ENCODE measurements at places on chromosomes 7 and 10.
A peak's percentile ranks its signal among the peaks of the same experiment; 100 is the strongest.

DNA sequence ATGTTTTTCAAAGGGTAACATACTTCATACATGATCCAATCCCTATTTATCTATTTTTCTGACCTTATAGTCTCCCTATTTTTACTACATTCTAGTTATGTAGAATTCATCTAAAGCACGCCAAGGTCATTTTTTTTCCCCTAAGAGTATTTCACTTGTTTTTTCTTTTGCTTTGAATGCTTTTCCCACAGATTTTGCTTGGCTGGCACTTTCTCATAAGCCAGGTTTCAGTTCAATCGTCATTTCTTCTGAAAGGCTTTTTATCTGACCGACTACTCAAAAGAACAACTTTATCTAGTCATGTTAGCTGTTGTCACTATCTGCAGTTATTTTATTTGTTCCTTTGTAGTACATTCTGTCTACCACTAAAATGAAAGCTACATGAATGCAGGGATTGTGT is 1274.6 kb downstream of the REEP3 start:
- no peak for DNase-seq

DNA sequence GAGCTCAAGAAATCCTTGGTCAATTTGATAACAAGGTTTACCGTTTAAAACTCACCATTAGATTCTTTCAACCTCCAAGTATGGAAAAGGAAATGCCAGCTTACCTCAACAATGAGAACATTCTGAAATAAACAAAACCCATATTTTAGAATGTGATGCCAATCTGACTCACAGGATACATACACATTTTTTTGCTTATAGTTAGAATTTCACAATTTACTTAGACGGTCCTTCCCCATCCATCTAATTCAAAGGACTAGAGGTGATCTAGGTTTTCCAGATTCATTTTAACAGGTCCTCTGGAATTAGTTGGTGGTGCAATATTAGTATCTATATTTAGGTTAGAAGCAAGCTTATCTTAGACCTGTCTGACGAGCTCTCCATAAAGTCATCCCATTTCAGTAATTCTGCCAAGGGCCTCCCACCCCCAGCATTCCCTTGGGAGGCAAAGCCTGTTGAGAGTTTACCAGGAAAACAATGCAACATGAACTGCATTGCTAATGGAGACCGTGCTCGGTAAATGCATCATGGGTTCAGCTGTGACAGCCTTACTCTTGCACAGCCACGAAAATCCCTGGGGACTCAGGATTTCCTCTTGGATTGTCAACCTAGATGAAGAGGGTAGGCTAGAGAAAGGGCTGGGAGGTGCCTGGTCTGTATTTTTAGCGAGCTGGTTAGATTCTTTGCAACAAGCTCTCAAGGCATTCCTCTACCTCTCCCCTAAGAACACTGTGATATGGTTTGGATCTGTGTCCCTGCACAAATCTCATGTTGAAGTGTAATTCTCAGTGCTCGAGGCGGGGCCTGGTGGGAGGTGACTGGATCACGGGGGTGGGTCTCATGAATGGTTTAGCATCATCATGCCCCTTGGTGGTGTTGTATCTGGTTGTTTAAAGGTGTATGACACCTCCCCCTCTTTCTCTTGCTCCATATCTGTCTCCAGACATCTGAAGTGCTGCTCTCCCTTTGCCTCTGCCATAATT is 93.8 kb downstream of the PRTFDC1 start:
- no peak for DNase-seq

GRCh38 chr7:43394441-43395130 is 188.3 kb upstream of the STK17A start:
- no peak for DNase-seq

GRCh38 chr7:77799078-77799964 is 748 bp downstream of the PHTF2 start:
- peak; percentile 3 for DNase-seq

GRCh38 chr7:55121249-55121648 is 102.4 kb downstream of the EGFR start:
- DNase-seq: no peak

DNA sequence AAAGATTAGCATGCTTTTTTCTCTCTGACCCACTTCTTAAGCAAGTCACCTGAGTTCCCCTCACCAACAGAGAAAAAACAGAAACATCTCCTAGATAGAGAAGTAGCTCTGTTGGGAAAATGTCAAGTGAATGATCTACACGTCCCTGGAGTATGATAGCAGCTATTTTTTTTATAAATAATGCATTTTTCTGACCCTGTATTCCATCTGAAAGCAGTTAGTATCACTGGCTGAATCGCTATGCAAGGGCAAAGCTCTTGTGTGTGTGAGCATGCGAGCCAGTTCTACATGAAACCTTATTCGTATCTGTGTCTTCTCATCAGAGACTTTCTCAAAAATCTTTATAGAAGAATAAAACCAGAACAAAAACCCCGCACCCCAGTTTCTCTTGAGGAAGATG is 8.2 kb downstream of the ANKMY2 start:
- no peak for DNase-seq

DNA sequence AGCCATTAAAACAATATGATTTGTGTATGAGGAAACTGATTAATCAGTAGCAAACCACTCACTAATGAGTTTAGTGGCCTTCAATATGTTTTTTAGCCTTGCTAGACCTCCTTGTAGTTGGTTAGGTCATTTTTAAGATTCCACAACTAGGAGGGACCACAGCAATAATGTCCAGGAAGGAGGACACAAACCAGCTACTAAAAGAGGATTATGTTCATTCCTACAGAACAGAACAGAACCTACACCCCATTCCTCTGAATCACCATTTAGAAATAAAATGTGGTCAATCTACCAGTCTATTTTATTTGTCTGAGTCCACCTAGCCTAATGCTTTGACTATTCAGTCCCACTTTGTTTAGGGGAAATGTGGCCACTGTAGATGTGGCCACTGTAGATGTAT is 226.3 kb downstream of the GLI3 start:
- DNase-seq: no peak

- DNase-seq: no peak
These were observed 508.7 kb upstream of the SEMA3D start for GRCh38 chr7:85695533-85695932.

DNA sequence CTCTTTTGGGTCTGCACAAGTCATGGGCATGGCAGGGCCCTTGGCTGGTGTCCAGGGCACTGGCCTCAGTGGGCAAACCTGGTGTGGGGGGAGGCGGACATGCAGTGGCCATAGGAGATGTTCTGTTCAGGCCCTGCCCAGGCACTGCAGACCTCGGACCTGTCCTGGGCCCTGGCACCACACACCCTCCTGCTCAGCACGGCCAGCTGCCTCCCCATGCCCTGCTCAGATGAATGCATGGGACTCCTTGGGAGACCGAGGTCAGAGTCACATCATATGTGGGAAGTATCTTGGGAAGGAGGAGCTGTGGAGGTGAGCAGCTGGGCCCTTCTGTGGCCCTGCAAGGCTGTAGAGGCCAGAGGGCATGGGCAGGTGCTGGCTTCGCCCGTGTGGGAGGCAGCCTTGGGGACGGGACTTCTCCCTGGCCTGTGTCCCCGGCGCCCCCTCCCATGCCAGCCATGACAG is 130.8 kb downstream of the VIPR2 start:
- DNase-seq: no peak

DNA sequence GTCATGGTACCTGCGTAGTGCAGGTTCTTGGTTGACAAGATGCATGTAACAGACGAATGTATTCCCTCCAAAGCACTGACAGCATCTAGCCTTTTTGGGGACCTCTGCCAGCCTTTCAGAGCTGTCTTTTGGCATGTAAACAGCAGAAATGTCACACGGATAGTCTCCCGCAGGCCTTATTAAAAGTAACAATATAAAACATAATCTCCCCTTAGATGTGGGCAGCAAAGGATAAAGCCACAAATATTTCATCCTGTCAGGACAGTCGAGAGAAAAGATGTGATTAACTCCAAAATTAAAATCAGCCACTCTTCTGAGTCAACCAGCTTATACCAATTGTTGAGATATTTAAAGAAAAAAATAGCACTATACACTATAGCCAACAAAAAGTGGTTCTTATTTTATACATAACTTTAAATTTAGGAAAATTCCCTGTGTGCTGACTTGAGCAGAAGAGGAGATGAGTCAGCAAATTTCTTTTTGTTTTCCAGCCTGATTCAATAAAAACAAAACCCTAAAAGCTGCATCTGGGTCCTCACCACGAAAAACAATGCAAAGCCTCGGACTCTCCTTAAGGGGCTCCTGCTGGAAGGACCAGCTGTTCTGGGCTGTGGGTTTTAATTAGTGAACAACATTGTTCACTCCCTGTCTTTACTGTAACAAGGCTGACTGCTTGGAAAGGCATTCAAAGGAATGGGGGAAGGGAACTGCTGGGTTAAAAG is 240.2 kb downstream of the ADAM12 start:
- DNase-seq: no peak

DNA sequence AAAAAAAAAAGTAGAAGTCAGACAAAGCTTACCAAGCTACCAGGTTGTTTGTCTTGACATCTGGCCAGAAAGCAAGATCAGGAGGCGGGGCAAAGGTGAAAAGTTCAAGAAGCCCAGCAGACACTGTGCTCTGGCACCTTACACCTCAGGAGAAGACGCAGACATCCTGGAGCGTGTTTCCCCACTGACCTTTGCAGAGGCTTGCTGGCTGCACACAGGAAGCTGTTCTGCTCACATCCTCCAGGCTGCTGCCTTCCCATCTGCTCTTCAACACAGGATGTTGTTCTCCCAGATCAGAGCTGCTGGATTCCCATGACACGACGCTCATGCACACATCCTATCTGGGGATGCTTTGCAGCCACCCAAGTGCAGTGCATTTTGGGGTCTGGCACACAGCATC is 174.4 kb upstream of the KIAA1217 start:
- DNase-seq: no peak

DNA sequence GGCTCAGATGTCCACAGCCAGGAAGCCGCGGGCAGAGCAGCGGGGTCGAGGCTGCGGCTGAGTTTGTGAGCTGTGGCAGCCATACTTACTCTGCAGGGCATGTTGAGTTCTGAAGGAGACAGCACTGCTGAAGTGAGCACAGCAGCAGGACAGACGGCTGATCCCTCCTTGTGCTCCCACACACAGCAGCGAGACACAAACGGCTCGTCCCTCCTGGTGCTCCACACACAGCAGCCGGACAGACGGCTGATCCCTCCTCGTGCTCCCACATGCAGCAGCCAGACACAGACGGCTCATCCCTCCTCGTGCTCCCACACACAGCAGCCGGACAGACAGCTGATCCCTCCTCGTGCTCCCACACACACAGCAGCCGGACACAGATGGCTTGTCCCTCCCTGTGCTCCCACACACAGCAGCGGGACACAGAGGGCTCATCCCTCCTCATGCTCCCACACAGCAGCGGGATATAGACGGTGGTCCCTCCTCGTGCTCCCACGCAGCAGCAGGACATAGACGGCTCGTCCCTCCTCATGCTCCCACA is 305.1 kb downstream of the PTPRN2 start:
- DNase-seq: no peak

- no peak for DNase-seq
These were observed 10.8 kb upstream of the MNX1 start for GRCh38 chr7:157021071-157021870.

GRCh38 chr10:117053482-117053881 is 48.5 kb upstream of the SHTN1 start:
- no peak for DNase-seq

GRCh38 chr7:129804111-129804889 is 148.5 kb downstream of the UBE2H start:
- no peak for DNase-seq

GRCh38 chr7:39051707-39052106 is 74.0 kb downstream of the POU6F2 start:
- no peak for DNase-seq

DNA sequence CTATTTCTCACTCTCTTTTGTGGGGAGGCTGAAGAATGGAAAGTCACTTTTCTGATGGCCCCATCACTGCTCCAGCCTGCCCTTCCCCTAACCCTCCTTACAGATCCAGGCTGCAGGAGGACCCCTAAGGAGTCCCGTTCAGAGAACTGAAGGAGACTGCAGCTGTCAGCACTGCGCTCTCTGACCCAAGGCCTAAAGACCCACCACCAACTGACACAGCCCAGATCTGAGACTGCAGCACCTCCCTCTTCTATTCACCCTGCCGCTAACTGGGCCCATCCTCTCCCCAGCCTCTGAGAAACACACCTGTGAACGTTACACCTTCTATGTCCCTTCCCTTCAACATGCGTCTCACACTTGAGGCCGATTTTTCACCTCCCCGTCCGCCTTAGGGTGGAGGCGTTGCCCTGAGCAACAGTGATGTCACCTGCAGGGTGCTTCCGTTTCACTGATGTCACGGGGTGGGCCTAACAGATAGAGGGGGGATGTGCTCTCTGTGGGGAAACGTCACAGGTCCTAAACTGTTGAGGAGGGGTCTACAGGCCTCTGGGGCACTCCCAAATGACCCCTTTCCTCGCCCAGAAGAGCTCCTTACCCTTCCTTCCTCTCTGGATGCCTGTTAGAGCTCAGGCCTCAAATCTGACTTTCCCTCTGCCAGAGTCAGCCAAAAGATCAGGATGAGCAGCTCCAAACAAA is 5.1 kb downstream of the ITPRIP start:
- no peak for DNase-seq

DNA sequence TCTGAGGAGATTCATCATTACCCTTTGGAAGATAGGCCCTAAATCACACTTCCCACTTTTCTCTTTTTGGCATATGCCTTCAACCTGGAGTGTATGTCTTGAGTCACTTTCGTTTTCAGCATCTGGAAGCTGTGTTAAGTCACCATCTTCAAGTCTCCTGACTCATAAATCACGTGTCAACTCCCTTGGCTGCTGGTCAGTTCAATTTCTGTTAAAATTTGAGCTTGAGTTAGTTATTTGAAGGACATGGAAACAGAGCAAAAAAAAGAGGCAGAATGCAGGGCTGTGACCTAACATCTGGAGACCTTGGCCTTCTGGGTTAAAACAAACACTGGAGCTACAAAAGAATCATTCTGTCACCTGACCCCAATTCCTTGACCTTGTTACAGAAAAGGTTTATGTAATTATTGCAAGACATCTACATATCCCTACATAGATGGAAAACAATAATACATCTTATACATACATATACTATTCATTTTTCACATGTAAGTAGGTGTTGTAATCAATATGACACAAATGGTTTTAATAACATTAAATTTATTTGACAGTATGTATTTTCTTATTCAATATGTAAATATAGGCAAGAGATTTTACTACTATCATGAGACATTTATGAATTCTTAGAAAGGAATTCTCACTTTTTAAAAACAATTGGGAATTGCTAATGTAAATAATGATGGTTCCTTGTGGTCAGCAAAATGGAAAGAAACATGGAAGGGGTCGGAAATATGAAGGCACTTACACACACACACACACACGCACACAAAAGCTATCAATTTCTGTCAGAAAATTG is 169.7 kb upstream of the PHYHIPL start:
- DNase-seq: no peak

DNA sequence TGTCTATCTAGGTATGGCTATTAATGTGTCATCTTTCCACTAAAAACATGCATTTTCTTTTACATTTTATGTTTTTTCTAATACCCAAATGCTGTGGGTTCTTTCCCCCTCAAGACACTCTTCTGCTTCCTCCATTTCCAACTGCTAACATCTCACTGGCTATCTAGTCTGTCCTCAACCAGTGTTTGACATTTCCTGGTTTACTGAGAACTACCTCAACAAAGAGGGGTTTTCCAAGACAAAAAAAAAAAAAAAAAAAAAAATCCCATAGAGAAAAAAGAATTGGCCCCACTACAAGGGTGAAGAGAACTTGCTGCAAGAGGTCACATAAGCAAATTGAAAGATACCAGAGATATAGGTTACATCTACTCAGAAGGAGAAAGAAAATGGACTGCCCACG is 359.7 kb downstream of the CRPPA start:
- no peak for DNase-seq

Measured in stimulated activated CD4-positive, alpha-beta T cell treated with anti-CD3 and anti-CD28 coated beads, Interleukin-12 subunit alpha, Interleukin-12 subunit beta, amount 100 ng/mL, for 24 hours (primary cell).